NCI-H524 (cell line): ENCODE measurements at places on chromosomes 2 and 18.

GRCh38 chr2:75432761-75433361 lies 127.9 kb downstream of the EVA1A start:
- no peak for DNase-seq

DNA sequence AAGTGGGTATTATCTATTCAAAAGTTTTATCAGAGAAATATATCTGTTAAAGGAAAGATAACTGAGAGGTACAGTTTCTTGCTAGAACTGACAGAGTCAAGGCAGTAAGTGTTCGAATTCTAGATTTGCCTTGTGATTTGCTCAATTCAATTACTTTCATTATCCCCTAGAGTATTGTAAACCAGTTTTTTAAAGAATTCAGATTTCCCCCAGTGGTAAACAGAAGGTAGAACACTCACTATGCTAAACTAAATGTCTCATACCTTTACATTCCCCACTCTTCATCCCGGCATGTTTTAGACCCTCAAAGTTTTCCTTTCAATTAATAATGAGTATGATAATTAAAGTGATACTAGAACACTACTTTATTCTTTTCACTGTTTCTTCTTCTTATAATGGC lies 28.6 kb downstream of the TTC21B start:
- no peak for DNase-seq

DNA sequence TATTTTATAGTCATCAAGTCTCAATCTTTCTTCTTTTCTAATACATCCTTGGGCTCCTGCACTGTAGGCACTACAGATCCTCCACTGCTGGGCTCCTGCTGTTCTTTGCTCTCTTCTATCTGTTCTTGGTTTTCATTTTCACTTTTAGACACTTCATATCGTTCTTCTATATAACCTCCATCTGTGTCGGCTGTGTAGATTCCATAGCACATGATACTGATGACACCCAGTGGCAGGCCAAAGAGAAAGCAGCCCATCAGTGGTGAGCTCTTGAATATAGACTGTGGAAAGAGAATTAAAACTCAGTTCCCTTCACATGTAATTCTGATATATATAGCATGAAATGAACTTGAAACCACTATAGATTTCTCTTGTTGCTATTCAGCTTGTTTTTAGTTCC lies 38.0 kb downstream of the TMX3 start:
- DNase-seq: peak; percentile 58

GRCh38 chr2:136787970-136788369 lies 22.6 kb downstream of the THSD7B start:
- no peak for DNase-seq

DNA sequence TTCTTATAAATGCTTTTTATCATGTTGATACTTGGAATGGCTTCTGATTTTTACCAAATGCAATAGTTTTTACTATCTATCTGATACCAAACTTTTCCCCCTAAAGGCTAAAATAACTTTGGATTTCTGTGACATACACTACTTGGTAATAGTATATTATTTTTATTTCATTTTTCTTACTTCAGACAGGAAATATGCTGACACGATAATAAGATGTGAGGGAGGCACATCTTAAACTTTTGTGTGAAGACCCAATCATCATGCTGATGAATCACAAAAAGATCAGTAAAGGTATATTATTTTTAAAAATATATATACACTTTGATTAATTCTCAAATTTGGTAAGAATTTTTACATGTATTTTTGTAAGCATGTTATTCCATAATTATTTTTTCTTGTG lies 122.8 kb downstream of the TGIF1 start:
- DNase-seq: no peak

DNA sequence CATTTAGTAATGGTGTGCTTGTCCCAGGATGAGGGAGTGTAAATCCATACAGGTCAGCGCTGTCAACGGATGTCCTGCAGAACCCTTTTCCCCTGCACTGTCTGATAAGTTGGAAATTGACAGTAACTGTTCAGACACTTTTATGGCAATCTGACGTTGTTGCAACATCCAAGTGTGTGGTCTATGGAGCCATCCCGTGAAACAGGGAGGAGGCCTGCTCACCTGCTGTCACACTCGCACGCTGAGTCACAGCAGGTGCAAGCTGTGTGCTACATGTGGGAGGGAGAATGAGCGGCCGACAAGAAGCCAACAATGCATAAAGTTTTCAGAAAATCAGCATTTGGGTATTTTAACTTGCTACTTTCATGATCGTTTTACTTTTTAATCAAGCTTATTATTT lies 43.7 kb upstream of the RMDN2 start:
- DNase-seq: peak; percentile 10

- no peak for DNase-seq
Measured at GRCh38 chr2:16828828-16829160, 163.2 kb upstream of the CYRIA start.

GRCh38 chr2:1115843-1116539 lies 165.3 kb downstream of the SNTG2 start:
- DNase-seq: no peak

DNA sequence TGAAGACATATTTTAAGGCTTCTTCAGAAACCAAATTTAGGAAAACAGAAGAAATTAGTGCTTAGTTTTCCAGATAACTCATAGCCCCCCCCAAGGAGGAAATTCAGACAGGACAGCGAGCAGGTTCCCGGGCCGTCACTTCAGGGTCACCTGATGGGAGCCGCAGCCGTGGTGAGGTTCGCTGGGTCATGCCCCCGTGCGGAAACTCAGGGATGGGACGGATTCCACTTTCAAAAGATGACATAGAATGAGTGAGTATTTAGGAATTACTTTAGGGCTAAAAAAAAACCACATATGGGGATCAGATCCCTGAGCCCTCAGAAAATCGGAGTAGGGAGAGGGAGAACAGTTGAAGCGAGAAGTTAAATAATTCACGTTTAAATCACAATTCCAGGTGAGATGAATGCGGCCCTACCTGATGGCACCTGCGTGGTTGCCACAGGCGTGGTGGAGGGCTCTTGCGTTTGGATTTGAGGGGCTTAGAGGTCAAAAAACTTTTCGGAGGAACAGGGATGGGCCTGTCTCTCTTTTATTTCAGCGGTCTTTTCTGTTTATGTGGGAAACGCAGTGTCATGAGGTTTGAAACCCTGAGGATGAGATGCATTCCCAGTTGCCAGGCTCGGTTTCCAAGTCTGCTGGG lies 114.4 kb downstream of the NFATC1 start:
- no peak for DNase-seq

DNA sequence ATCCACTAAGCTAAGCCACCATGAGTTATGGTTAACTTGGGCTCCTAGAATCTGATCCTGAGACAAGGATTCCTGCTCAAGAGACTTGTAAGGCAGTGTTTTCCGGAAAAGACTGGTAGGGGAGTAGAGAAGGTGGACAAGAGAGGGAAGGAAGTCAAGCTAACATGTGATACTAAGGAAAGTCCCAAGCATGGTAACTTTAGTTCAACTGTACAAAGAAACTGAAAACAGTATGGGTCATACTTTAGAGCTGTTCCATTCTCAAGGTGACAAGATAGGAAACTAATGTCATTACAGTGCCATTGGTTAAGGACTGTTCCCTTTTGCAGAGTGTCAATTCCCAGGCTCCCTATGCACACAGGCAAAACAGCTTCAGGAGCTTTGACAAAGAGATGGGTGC lies 5.8 kb downstream of the MYO5B start:
- no peak for DNase-seq

DNA sequence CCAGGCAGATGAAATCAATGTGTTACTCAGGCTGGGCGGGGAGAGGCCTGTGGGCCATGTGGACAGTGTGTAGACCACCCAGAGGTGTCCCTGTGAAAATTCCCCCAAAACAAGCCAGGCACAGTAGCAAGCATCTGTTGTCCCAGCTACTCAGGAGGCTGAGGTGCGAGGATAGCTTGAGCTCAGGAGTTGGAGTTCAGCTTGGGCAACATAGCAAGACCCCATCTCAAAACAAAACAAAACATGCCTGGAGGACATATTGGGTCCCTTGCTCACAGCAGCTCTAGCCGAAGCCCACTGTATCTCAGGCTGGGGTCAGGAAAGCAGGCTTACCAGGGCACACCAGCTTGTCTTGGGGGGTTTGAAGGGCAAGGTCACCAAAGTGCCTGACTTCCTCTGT lies 4.3 kb upstream of the PTMA start:
- DNase-seq: no peak

GRCh38 chr2:233063976-233064411 lies 3.9 kb downstream of the INPP5D start:
- DNase-seq: no peak

DNA sequence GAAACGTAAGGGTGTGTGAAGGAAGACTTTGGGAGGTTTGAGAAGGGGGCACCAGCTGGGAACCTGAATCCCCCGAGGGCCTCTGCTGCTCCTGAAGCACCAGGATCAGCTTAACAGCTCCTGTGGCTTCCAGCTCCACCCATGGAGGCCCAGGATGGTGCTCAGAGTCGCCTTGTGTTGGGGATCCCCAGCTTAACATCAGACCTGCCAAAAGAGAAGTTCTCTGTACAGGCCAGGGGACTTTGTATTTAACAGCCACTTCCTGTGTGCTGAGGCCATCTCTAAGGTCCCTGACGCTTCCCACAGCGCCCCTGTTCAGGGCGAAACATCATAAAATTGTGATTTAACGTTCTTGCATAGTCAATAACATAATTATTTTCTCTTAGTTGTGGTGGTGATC lies 77.5 kb downstream of the NCK2 start:
- peak; percentile 49 for DNase-seq

DNA sequence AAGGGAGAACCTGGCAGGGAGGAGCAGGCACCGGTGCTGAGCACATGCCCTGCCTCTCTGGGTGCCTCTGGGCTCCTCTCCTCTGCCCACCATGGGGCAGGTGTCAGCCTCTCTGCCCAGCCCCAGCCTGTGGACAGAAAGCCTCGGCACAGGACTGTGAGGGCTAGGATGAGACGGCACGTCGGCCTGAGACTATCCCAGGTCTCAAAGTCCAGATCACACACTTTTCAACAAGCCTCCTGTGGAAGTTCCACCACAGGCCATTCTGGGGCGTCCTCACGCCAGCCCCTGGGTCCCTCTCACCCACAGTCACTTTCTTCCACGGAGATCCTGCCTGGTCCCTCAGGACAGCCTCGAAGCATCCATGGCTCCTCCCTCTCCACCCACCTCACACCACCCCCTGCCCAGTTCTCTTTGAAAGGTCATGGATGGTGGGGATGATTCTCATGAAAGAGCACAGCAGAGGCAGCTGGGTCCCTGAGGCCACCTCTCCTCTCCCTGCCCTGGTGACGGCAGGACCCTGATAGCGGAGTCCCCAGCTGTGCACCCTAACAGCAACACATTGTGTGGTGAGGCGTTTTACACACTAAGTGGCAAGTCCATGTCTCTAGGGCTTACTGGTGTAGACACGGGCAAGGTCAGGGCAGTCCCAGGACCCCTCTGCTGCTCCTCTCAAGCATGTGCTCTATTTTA lies 569.4 kb upstream of the SALL3 start:
- no peak for DNase-seq

DNA sequence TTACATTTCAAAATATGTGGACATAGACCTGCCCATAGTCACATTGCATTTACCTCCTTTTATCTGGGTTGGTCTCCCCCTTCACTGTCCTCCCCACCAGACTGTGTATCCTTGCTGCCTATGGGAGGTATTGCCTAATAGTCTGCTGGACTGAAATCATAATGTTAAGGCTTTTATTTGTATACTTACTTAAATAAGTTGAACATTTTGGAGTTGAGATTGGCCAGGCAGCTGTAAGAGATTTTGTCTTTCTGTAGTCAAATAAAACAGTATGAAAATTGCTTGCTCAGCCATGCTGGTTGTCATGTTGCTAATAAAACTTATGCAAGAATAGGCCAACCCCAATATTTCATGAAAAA lies 280.9 kb downstream of the PTPRM start:
- no peak for DNase-seq

GRCh38 chr2:11096591-11096990 lies 58.7 kb upstream of the SLC66A3 start:
- DNase-seq: no peak
